ENCODE measurements at places on chromosomes 4 and X.

GRCh38 chrX:110432091-110432905, 73.7 kb downstream of the RTL9 start:
- DNase-seq: no peak

- DNase-seq: no peak
Observed at GRCh38 chr4:111883557-111883999, 261.7 kb upstream of the FAM241A start.

DNA sequence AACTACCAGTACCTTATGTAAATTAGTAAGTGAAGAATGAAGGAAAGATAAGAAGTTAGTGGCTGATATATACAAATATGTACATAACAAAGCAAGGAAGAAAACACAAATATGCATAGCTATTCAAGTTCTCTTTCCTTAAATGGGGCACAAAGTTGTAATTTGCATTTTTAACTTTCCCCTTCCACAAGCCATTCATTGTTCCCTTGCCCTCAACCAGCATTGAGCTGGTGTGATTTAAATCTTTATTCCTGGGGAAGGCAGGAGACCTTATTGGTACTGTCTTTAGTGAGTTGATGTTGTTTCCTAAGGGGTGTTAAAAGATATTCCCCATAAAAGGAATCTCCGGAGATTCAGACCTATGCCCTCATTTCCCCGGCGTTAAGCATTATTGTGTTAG, 735.3 kb downstream of the PCDH18 start:
- DNase-seq: no peak

- DNase-seq: peak; percentile 7
Observed at GRCh38 chr4:84530871-84531270, 31.8 kb upstream of the NKX6-1 start.

DNA sequence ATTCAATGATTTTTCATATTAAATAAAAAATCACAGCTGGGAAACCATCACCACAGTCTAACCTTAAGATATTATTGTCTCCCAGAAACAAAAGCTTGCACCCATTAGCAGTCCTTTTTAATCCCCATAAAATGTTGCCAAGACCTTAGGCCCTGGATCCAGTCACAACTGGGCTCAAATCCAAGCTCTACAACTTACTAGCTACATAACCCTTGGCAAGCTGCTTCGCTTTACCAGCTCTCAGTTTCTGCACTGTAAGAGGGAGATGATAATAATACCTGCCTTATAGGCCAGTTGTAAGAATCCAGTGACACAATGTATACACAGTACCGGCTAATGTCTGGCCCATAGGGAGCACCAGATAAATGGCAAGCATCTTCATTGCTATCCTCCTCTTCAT, 400.9 kb upstream of the FGF13 start:
- DNase-seq: no peak

DNA sequence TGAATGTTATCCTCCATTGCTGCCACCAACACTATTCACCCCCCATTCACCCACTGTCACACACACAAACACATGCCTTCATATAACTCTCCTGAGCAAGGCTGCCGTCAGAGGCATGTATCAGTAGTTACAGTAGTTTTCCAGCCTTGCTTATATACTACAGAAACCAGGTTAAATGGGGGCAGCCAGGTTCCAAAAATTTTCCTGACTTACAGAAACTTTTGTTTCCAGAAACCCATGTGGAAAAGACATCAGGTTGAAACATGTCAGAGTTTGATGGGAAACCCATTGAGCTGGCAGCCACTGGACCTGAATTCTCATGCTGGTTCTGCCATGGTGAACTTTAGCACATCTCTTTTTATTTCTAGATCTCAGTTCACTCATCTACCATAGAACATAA, 64.0 kb downstream of the COX18 start:
- no peak for DNase-seq

DNA sequence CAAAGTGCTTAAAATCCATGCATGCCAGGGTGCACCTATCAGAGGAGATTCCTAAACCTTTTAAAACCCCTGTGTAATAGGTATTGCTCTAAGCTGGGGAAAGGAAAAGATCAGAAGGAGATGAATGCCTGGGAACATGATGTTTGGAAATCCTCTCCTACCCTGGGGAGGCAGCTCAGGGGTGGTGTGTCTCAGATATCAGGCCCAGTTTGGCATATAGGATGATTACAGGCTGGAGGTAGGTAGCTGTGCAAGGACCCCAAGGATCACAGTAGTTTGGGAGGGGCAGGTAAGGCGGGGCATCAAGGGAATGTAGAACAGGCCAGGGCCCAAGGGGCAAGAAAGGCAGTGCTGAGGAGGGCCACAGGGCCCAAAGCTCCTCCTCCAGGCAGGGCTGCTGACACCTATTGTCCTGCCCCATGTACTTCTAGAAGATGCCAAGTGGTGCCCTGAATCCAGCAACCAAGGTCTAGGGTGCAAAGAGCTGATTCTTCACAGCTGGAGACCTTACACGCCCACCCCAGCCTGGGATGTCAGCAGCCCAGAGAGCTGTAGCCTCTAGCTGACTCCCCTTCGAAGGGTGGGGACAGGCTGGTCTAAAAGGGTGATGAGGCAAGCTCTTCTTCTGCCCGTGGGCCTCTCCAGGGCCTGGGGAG, 17.6 kb downstream of the SASH3 start:
- DNase-seq: no peak

GRCh38 chr4:159682996-159683395, 580.1 kb downstream of the RAPGEF2 start:
- no peak for DNase-seq

DNA sequence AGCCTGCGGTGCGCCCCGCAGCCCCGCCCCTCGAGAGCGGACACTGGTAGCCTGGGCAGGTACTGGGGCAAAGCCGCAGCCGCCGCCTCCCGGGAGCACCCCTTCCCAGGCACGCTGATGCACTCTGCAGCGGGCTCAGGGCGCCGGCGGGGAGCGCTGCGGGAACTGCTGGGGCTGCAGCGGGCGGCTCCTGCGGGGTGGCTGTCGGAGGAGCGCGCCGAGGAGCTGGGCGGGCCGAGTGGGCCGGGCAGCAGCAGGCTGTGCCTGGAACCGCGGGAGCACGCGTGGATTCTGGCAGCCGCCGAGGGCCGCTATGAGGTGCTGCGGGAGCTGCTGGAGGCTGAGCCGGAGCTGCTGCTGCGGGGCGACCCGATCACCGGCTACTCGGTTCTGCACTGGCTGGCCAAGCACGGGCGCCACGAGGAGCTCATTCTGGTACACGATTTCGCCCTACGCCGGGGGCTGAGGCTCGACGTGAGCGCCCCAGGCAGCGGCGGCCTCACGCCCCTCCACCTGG, 401 bp downstream of the SOWAHD start:
- no peak for DNase-seq

DNA sequence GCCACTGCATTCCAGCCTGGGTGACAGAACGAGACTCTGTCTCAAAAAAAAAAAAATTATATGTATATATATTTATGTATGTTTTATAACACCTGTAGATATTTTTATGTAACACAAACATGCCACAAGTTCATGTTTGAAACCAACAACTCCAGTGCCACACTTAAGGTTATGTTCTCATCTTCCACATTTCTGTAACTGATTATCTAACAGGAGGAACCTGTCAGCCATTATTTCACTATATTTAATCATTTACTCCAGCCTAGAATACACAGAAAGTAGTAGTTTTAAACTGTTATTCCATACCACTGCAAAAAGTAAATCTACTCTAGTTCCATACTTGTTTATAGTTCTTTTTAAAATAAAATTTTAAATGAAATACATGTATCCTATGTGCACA, 32.3 kb downstream of the MCUB start:
- no peak for DNase-seq

DNA sequence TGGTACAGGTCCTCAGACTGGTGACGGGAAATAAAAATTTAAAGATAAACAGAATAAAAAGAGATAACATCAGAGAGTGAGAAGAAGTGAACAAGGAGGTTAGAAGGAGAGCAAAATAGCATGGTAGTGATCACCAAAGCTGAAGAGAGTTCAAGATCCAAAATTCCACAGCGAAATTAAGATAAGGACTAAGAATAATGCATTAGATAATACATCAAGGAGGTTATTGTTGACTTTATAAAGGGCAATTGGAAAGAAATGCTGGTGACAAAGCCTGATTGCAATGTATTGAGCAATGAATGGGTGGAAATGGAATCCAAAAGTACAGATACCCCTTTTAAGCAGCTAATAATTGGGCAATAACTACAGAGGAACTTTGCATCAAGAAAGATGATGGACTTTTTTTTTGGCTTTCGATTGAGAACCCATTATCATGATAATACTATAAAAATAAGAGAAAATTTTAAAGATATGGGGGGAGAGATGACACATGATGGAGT, 101.6 kb upstream of the MAP9 start:
- DNase-seq: no peak

GRCh38 chr4:119059221-119059620, 76.4 kb upstream of the MYOZ2 start:
- no peak for DNase-seq

All from fibroblast of skin of back (primary cell).